Neural crest cell (in vitro differentiated cells): ENCODE measurements at places on chromosomes 2 and 18.

DNA sequence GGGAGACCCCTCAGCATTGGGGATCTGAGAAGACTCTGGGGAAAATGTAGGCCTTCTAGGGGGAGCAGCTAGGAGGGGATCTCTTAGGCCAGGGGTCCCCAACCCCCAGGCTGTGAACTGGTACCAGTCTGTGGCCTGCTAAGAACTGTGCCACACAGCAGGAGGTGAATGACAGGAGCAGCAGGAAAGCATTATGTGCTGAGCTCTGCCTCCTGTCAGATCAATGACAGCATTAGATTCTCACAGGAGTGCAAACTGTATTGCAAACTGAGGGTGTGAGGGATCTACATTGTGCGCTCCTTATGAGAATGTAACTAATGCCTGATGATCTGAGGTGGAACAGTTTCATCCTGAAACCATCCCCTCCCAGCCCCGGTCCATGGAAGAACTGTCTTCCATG lies 127.3 kb downstream of the SCG2 start:
- DNase-seq: no peak

GRCh38 chr2:230472621-230473018 lies 56.6 kb downstream of the SP100 start:
- DNase-seq: no peak

- DNase-seq: no peak
Measured at GRCh38 chr2:1541819-1542475, 128.7 kb downstream of the TPO start.

DNA sequence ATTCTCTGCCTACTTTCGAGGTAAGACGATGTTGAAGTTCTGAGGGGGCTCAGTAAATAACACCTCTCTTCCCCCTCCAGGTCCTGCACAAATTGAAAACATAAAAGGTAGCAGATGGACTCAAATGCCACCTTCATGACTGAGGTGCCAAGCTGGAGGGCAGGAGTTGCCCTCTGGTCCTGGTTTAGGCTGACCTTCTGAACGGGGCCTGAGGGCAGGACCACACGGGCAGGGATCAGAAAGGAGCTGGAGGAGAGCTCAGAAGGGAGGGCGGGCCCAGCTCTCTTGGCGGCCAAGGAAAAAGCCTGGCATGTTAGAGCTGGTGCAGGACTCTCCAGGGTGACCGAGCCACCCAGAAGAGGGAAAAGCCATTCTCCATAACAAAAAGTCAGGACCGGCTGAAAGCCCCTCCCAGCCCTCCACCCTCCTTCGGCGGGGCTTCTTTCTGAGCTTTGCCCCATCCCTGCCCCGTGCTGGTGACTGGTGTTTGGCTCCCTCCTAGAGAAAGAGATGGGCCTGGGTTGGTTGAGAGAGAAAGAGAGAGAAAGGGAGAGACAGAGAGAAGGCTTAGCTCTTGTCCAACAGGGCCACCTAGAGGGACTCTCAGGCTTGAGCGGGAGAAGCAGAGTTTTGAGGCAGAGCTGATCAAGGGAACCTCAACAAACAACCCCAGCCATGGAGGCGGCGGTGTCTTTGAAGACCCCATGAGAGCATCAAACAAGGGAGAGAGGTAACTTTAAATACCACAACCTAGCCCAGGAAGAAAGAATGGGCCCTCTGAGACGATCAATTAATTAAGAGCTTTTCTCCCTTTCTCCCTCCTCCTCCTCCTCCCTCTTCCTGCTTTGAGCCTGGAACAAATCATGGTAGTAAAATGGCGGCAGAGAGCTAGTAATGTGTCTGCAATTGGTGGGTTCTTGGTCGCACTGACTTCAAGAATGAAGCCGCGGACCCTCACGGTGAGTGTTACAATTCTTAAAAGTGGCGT lies 50.8 kb downstream of the WIPF1 start:
- no peak for DNase-seq

DNA sequence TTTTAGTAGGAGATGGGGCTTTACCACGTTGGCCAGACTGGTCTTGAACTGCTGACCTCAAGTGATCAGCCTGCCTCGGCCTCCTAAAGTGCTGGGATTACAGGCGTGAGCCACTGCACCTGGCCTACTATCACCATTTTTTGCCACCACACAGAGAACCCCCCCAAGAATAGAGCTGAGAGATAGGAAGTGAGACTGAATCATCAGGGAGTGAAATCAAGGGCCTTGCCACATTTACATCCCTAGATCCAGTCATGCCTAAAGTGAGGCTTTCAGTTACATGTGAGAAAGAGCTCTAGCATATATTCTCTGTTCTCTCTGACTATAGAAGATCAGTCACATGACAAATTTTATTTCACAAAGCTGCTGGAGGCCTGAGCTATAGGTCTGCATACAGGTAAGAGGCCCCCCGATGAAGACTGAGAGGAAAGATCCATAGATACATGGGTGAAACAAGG lies 28.0 kb upstream of the KCMF1 start:
- DNase-seq: no peak

- no peak for DNase-seq
Measured at GRCh38 chr2:10839813-10840212, 27.2 kb upstream of the PDIA6 start.

DNA sequence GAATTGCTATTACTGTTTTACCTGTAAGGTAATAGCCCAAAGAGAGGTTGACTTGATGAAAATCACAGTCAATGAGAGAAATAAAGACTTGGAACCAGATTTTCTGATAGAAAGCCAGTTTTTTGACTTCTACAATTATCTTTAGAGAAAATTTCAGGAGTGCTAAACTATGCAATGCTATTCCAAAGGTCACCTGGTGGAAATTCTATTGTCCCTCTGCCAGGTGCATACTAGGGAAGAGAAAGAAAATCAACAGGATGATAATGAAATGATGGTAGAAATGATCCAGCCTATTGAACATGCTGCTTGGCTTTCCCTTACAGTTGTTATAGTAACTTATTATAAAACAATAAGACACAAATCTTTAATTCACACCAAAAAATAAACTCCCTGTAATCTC lies 85.0 kb downstream of the FASTKD2 start:
- no peak for DNase-seq

DNA sequence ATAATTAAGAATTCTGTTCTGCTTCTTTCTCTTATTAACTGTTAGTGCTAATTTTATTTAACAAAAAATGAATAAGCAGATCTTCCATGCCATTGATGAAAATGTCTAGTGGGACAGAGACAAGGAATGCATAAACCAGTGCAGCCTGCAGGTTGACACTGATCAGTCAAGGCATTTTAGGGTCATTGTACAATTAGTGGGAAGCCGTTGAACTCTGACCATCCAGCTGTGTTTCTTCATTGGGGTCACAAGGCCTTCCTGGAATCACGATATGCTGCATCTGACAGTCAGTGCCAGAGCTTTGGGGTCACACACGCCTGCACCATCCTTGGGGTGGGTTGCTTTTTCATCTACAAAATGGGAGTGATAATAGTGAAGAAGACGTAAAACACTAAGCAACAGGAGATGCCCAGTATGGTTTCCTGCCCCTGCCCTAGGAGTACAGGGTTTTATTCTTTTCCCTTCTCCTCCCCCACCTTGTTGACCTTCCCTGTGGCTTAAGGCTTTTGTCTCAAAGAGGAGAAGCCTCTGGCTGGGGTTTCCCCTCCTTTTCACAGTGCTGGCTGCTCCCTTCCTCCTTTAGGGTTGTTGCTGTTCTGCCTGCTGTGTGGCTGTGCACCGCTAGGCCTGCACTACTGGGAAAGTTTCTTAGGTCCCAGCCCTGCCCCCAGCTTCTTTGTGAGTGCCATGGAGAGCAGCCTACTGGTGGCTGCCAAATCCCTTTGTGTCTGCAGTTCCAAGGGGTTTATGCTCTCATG lies 245.6 kb downstream of the TPGS2 start:
- peak; percentile 23 for DNase-seq

GRCh38 chr2:16900405-16901025 lies 234.9 kb upstream of the CYRIA start:
- no peak for DNase-seq

DNA sequence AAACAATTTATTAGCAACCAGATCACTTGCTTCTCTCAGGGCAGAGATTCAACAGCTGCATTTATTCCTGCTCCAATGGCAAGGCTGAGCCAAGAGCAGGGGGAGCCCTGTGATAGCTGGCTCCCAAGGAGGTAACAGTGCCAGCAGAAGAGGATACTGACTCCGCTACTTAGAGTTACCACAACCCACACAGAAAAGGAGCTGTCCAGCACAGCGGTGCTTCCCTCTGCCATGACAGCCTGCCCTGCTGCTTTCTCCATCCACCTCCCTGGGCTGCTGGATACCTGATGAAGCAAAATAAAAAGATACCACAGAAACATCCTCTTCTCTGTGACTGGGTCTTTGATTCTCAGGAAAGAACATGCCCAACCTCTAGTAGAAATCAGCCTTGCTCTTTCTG lies 467.2 kb downstream of the LRRTM4 start:
- DNase-seq: no peak

DNA sequence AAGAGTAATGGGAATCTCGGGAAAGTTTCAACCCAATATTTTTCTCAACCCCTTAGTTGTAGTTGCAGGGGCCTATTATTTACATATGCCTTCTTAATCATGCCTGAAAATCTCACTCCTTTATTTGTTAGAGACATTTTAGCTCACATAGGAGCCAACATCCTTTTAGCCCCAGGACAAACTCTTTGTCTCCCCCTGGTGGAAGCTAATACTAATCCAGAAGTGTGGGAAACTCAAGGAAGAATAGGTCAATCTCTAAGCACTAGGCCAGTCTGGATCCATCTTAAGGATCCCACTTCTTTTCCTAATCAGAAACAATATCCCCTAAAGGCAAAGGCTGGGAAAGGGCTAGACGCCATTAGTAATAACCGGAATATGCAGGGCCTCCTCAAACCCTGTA lies 550.9 kb upstream of the PKDCC start:
- DNase-seq: no peak

DNA sequence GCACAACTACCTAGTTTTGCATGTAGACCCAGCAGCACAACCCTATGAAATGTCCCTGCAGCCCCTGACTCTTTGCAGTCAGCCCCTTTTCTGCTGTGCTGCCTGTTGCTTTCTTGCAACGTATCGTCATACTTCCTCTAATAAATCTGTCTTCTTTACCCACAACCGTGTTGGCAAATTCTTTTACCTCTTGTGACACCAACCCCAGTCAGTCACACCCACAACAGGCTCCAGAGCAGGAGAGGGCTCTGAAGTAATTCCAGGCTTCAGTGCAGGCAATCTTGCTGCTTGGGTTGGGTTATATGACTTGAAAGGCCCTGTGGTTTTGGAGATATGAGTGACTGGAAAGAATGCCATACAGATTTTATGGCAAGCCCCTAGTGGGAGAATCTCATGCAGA lies 79.1 kb upstream of the KCNH7 start:
- no peak for DNase-seq

GRCh38 chr2:190486037-190486623 lies 48.4 kb downstream of the NEMP2 start:
- no peak for DNase-seq

GRCh38 chr2:43175020-43175441 lies 51.4 kb downstream of the ZFP36L2 start:
- DNase-seq: no peak

DNA sequence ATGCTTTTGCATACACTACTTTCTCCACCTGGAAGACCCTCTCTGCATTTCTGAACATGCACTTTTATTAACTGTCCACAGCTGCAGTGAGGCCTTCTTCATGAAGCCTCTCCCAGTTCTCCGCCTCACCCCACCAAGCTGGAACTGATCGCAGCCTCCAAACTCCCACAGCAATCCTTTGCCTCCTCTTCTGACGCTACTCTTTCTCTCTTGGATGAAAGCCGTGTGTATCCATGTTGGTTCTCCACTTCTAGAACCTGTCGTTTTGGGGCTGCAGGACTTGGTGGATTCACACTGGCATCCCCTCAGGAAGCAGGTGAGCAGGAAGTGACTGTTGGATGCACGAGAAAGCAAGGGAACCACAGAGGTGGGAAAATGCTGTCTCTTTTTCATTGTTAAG lies 288.6 kb downstream of the MYCN start:
- no peak for DNase-seq

- no peak for DNase-seq
Measured at GRCh38 chr2:232973796-232974195, 39.3 kb downstream of the NGEF start.

- DNase-seq: no peak
Measured at GRCh38 chr2:241496904-241497877, 11.2 kb downstream of the STK25 start.

- no peak for DNase-seq
Measured at GRCh38 chr2:202172439-202173211, 65.8 kb downstream of the SUMO1 start.

DNA sequence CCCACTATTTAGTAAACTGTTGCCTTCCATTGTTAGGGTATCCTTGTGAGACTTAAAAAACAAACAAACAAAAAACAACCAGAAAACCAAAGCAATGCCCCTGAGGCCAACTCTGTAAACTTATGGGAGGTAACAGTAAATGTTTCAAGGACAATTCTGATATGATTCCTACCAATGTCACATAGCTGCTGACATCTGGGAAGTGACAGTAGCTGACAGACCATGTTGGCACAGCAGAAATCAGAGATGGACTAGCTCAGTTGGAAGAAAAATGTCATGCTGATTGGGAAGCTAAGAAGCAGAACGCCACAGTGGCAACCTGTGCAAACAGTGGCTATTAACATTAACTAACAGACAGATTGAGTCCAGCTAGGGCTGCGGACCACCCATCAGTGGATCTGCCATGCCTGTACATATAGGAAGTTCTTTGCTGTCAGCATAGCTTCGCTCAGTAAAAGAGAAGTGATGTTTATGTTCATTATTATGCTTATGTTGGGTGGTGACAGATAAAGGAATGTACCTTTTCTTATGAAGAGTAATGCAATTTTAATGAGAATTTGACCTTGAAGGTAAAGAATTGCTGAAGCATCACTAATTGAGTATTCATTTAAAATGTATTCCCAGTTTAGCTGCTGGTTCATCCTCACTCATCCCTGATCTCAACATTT lies 180.6 kb downstream of the PARD3B start:
- DNase-seq: no peak
